ENCODE measurements at places on chromosomes 12 and 14.

GRCh38 chr14:99284254-99285004 is 12.4 kb upstream of the BCL11B start:
- DNase-seq = no peak

GRCh38 chr12:78194448-78194847 is 363.8 kb downstream of the NAV3 start:
- no peak for DNase-seq

GRCh38 chr12:51677284-51677968 is 86.4 kb downstream of the SCN8A start:
- no peak for DNase-seq

DNA sequence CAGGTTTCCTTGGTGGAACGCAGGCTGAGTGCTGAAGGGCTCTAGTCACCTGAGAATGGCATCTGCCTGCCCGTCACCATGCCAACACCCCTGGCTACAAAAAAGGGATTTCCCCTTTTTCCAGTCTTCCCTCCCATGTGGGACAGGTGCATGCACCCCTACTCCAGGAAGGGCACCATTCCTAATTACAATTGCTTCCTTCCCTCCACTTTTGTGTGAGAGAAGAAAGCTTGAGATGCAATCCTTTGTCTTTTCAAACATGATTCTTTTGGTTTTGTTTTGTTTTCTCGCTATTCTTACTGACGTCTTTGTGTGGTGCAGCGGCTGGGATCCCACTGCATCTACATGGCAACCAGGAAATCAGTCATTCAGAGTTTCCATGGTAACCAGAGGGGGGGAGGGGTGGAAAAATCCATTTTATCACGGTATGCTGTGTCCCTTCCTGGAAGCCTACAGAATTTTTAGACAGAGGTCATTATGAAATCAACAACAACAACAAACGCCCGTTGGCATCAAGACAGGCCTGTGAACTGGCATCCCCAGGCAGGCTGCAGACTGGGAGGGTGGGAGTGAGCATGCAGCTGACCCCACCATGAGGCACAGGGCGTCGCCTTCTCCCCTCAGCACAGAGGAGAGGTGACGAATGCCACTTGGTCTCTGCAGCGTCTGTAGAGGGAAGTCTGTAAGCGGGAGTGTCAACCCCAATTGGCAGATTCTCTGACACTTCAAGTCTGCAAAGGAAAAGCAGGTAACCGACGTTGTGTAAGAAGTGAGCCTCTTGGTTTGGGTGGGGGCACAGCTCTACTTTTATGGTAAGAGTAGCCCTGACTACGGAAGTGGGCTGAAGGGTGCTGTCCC is 13.6 kb upstream of the GNG2 start:
- DNase-seq = peak; percentile 89

GRCh38 chr14:76651410-76652055 is 109.7 kb upstream of the VASH1 start:
- DNase-seq = no peak

DNA sequence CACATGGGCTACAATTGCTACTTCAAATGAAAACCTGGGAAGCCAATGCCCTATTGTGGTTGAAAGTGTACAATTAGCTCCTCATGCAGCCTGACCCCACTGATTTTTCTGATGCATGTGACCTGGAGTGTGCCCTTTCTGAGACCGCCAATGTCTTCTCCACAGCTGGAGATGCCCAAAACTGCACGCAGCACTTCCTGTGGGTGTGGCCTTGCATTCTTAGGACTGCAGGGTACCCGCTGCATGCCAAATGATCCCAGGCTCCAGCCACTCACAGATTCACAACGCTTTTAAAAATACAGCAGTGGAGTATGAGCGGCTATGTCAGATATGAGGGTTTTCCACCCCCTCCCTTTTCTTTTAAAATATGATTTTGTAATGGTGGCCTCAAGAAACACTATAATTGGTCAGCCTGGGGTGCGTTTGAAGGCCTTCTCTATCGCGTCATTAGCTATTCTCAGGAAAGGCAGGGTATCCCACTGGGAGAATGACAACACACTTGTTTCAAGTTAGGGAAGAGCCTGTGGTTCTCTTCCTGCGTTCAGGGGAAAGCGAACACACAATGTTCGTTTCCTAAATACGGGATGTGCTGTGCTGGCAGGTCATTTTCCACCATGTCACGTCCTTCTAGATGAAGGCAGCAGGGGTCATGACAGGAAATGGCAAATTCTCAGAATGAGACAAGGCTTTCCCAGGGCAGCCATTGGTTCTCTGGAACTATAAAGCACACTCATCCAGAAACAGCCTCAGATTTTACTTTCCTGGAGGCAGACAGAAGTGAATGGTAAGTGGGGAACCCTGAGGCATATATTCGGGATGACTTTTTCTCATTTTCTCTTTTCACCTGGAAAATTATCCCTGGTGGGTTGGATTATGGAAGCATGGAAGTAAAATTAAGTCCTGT is at the start of gene APOLD1:
TSS of gene APOLD1 (plus strand) at position 749 of the 904 bp plus-strand sequence. CDS start at position 782, 33 bp downstream.
- no peak for DNase-seq

GRCh38 chr14:104395941-104396681 is 183.5 kb upstream of the C14orf180 start:
- no peak for DNase-seq

DNA sequence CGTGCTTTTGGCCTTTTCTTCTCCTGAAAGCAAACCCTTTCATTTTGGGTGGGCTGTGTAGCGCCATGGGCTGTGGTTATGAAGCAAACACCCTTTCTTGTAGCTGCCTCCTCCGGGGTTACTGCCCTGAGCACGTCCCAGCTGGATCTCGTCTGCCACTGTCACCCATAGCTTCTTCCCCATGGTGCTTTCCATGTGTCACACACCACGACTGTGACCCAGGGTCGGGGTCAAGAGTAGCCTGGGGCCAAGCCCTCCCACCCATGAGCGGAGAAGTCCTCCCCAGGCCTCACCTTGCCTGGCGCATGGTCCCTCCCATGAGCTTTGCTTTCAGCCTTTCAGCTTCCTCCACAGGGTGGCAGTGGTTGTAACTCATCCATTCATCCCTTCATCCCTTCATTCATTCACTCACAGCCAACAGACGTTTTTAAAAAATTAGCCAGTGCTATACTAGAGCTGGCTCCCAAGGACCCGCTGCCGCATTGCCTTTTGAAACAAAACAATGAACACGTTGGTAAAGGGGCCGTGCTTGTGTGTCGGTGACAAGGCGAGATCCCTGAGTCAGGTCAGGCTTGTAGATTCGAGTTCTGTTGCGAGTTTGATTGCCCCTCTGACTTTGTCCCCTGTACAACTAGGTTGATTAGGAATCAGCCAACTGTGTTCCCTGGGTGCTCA is 29.5 kb downstream of the MEG3 start:
- DNase-seq = no peak

- no peak for DNase-seq
Observed at GRCh38 chr12:19527866-19528265, 88.6 kb downstream of the AEBP2 start.

DNA sequence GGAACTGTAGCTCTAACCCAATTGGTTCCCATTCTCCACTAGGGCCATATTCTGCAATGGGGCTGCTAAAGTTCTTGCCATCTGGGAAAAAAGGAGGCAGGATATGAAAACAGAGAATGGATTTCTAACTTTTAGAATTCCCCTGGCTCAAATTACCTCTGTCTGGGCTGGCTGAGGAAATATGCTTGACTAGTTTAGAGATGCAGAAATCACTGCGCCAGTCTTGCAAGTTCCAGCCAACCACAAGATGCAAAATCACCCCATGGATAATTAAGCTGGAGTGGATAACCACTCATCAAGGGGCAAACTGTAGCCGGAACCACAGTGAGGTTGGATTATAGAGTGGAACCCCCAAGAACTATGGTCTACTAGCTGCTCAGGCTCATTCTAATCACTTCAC is 126.3 kb downstream of the RALGAPA1 start:
- DNase-seq = no peak

GRCh38 chr12:87405918-87406317 is 623.3 kb downstream of the C12orf50 start:
- DNase-seq = no peak

- no peak for DNase-seq
Observed at GRCh38 chr12:57138526-57139272, 8.7 kb downstream of the LRP1-AS start.

GRCh38 chr14:73764406-73765280 is 50.5 kb upstream of the PNMA1 start:
- no peak for DNase-seq

- DNase-seq = no peak
Observed at GRCh38 chr14:102095231-102095870, 8.5 kb upstream of the HSP90AA1 start.

GRCh38 chr14:28596391-28596790 is 170.2 kb upstream of the FOXG1 start:
- no peak for DNase-seq

DNA sequence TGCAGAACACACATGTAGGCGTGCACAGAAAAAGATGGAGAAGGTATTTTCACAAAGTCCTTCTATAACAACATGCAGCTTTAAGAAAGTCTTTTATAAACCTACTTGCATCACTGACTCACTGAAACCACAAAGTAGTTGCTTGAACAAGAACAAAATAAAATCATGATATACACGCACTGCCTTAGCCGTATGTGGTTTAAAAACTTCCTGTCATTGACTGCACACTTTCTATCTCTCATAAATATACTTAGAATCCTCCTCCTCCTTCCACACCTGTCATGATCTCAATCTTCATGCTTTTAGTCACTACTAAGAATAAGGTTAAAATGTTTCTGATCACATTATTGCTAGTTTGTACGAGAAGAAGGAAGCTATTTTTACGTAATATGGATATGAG is 31.8 kb upstream of the RAD51AP1 start:
- no peak for DNase-seq

GRCh38 chr12:58833853-58834252 is 86.5 kb downstream of the LRIG3 start:
- peak; percentile 59 for DNase-seq

- no peak for DNase-seq
Observed at GRCh38 chr12:31740628-31741027, 11.8 kb upstream of the AMN1 start.

DNA sequence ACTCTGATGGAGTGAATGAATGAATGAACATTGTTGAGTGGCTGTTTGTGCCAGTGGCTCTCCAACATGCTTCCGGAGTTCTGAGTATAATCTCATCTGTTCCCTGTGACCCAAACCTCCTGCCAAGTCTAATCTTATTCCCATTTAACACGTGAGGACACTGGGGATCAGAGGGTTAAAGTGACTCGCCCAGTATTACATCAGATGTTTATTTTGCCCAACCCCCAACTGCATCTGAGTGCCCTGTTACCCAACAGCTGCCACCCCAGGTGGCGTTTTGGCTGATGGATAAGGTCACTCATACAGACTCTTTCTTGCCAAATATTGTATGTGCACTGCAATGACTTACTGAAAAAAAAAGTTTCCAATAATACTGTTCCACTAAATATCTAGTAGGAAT is 210.9 kb downstream of the EXOC5 start:
- DNase-seq = peak; percentile 94

GRCh38 chr12:97235102-97235501 is 227.5 kb upstream of the RMST start:
- DNase-seq = no peak

DNA sequence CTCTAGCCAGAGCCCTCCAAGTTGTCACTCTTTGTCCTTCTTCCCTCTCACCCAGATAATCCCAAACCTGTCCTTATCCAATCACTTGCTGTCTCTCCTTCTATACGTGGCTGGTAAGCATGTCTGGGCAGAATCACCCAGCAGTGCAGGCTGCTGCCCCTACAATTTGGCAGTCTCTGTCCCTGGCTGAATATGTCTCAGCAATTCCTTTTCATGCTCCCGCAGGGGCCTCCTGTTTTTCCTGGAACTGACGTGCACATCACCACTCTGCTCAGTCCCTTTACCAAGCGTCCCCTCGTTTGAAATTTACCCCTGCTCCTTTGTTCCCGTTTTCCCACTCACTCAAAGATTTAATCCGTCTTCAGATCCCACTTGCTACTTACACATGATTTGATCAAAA is 80.0 kb downstream of the ST8SIA1 start:
- DNase-seq = no peak

DNA sequence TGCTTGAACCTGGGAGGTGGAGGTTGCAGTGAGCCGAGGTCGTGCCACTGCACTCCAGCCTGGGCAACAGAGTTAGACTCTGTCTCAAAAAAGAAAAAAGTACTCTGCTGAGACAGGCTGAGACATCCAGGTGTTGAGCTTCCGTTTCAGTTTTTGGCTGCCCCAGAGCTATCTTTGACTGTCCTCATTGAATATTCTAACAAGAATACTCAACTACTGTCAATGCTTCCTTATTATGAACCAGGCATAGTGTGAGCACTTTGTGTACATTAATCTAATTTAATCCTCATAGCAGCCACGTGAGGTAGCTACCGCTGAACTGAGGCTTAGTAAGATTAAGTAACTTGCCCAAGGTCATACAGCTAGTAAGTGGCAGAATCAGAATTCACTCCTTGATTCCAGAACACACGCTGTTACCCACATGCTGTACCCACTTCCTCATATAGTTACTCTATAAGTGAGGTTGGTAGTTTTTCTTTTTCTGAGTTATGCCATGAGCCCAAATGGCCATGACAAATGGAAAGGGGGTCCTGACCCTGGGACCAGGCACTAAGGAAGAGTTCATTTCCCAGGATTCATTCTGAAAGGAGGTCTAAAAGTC is 11.3 kb downstream of the ALDH1L2 start:
- DNase-seq = no peak

- DNase-seq = no peak
Observed at GRCh38 chr14:99426813-99427346, 53.8 kb downstream of the SETD3 start.

- DNase-seq = no peak
Observed at GRCh38 chr12:126998747-126999285, 1268.2 kb upstream of the TMEM132C start.

DNA sequence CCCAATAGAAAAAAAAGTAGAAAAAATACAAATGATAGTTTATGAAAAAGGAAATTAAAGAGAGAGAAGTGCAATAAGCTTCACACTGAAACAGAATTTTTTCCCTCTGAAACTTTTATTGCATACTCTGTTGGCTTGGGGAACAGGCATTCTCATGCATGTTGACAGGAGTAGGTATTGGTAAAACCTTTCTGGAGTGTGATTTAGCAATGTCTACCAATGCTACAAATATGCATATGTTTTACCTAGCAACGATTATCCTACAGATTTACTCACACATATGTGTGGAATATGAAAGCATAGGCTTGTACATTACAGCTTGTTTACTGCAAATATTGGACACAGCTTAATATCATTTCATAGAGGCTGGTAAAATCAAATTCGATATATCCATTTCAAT is 125.7 kb upstream of the MYF6 start:
- no peak for DNase-seq

DNA sequence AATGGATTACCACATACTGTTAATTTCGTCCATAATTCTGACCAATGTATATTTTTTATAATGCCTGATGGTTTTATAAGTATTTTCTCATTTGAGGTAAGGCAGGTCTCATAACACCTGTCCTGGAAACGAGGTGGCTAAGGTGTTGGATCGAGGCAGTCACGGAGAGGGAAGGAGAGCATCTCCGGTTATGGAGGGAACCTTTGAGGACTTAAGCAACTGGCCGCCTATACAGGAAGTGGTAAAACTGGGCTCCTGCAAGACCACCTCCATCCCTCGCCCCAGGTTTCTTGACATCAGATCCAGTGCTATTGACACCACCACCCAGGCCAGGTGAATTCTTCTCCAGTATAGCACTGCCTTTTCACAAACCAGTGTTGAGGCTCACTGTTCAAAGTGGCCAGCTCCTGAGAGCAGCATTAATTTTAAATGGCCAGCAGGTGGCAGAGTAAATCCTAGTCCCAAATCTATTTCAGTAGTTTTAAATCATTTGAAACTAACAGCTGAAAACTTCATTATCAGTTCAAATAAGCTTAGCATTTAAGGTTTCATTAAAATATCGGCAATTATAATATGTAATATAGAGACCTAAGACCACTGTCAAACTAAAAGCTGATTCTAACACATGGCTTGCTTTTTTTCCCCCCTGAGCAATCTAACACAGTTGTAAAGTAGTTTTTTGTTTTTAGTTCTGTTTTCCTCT is 100.8 kb downstream of the PPM1A start:
- DNase-seq = peak; percentile 66

All from NCI-H2029 (cell line).